ENCODE measurements at places on chromosomes 1 and 21.

DNA sequence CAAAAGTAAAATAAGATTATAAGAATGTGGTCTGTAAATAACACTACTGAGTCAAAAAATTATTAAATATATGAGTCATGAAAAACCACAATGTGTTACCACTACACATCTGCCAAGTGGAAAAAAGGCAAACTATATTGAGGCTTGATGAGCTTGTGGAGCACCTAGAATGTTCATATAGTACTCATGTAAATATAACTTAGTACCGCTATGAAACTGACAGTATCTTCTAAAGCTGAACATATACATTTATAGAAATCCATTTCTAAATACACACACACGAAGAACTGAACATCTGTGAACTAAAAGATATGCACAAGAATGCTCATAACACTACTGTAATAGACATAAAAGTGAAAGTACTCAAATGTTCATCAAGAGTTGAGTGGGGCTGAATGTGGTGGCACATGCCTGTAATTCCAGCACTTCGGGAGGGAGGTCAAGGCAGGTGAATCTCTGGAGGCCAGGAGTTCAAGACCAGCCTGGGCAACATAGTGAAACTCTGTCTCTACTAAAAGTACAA lies 18.5 kb upstream of the GBP3 start:
- DNase-seq, result no peak

- no peak for DNase-seq
Measured at GRCh38 chr1:193705554-193705981, 519.2 kb upstream of the B3GALT2 start.

DNA sequence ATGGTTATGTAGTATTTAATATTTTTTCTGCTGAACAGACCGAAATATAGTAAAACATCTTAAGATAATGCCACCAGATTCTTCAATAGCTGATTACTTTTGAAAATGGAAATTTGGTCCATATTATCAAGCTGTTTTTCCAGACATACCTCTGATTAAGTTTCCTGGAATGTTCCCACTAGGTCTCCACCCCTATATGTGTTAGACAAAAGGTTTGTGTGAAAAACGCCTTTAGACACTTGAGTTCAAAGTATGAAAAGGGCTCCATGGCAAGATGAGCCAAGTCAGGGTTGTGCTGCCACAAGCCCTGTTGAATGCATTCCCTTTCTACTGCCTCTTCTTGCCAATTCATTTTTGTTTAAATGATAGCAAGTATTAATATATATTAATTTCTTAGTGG lies 52.7 kb downstream of the ZBTB17 start:
- no peak for DNase-seq

- DNase-seq, result no peak
Measured at GRCh38 chr1:109213345-109213823, 334 bp upstream of the SARS1 start.

DNA sequence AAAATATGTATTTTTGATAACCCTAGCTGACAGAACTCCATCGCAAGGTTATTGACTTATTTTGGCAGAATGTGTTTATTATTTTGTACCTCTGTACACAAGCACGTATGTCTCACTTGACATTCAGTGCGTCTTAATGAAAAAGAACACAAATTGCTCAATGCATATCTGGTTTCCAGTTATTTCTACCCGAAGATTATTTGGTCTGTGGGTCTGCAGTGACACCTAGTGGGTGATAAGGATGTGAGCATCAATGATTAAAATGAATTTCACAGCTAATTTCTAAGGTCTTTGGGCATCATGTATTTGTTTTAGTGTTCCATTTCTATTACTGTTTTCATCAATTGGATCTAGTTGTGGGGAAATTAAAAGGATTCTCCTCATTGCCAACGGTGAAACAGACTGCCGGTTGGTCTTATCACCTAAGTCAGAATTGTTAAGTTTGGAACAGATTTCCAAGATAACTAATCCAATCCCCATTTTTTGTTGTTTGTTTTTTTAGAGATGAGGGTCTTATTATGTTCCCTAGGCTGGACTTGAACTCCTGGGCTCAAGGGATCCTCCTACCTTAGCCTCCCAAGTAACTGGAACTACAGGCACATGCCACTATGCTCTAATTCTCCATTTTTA lies 13.9 kb downstream of the DDX20 start:
- peak; percentile 65 for DNase-seq

DNA sequence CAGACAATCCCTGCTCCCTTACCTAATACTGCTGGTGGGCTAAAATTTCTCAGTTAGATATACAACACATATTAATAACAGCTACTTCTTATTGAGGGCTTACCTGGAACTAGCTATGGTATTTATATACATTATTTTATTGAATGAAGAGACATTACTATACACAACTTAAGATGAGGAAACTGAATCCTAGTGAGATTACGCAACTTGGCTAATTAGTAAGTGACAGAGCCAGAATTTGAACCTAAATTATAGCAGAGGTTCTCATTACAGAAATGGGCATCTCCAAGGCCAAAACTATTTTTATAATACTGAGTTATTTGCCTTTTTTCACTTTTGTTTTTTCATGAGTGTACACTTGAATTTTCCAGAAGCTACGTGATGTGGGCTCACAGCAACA lies 44.5 kb upstream of the SMYD2 start:
- DNase-seq, result no peak

DNA sequence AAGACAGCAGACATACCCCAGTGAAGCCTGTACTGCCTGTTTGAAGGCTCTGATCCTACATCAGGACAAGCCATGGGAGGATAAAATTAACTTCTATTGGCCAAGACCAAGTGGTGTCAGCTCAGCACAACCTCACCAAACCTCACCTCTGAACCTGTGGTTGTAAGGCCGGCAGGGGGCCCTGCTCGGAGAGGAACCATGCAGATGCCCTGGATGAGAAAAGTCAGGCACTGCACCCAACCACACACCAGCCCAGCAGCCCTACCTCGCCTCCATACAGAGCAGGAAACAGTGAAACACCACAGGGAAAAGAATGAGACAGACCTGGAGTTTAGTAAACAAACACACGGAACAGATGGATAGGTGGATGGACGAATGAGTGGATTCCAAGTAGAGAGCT lies 70.0 kb upstream of the PAX7 start:
- no peak for DNase-seq

- peak; percentile 94 for DNase-seq
Measured at GRCh38 chr1:99548943-99549605, 96.8 kb upstream of the PALMD start.

GRCh38 chr1:94385308-94385929 lies 32.8 kb upstream of the ABCD3 start:
- no peak for DNase-seq

DNA sequence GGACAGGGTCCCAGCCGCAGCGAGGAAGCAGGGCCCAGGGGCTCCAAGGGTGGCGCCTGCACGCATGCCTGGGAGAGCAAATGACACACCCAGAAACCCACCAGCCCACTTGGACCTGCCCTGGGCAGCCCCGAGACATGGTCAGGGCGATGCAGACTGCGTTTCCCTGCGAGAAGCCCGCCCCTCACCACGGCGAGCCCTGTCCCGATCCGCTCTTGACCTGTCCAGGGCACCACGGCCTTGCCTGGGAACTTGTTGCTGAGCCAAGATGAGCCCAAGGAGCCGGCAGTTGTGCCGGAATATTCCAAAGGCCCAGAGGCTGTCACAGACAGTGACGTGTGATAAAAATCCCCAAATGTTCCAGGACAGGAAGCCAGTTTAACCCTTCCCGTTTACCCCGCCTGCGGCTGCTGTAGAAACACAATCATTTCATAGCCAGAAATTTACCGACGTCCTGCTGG lies 78.1 kb downstream of the SIK1 start:
- no peak for DNase-seq

DNA sequence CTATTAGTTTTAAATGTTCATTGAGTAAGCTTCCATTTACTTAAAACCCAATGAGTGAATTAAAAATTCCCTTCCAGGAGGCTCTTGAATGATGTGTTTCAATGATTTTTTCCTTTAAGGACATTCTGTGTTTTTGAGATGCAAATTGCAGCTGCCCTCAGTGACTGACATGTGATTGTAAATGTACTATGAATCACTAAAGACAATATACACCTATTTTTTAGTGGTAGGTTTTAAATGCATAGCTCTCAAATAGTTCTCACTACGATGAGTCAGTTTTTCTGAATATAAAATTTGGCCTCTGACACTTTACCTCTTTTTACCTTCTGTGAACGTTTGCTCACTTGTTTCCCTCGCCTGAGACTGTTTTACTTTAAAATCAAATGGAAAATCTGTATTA lies 204.7 kb downstream of the BARHL2 start:
- DNase-seq, result no peak

DNA sequence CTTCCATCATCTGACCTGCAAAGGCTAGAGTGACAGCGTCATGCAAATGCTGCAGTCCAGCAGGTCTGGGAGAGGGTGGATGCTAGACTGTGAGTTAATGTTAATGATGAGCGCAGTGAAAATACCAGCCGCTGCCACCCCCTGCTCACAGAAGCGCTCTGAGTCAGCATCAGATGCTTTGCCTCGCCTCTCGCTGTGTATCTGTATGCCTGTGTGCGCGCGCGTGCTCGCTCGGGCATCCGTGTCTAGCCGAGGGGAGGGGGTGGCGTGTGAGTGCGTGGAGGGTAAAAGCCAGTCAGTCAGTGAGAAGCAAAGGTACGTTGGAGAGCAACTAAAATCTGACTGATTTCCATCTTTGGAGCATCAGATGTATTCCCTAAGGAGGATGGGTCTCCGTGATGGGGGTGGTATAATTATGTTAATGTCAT lies 858.7 kb downstream of the USP25 start:
- peak; percentile 67 for DNase-seq

- no peak for DNase-seq
Measured at GRCh38 chr1:185463011-185463410, 146.0 kb upstream of the IVNS1ABP start.

- DNase-seq, result no peak
Measured at GRCh38 chr1:11661103-11661502, 2.9 kb upstream of the FBXO6 start.

GRCh38 chr1:160018347-160018746 lies 13.4 kb downstream of the PIGM start:
- no peak for DNase-seq

- no peak for DNase-seq
Measured at GRCh38 chr1:222457084-222457483, 90.8 kb downstream of the HHIPL2 start.

DNA sequence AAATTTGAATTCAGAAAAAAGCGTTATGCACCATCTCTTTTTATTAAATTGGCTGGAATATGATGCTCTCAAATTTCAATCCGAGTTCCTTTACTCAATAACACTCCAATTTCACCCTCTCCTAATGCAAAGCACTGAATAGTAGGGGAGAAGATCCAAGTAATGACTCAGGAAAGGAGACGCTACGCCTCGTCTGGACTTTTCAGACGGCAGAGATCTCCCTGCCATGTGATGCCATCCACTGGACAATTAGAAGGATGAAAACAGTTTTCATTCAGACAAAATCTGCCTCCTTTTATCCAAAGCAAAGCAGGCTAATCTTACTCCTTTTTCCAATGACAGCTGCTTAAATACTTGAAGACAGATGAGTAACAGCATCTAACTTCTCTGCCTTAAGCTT lies 242.4 kb upstream of the GREM2 start:
- DNase-seq, result no peak

GRCh38 chr1:224820341-224820740 lies 109.1 kb upstream of the DNAH14 start:
- DNase-seq, result no peak

DNA sequence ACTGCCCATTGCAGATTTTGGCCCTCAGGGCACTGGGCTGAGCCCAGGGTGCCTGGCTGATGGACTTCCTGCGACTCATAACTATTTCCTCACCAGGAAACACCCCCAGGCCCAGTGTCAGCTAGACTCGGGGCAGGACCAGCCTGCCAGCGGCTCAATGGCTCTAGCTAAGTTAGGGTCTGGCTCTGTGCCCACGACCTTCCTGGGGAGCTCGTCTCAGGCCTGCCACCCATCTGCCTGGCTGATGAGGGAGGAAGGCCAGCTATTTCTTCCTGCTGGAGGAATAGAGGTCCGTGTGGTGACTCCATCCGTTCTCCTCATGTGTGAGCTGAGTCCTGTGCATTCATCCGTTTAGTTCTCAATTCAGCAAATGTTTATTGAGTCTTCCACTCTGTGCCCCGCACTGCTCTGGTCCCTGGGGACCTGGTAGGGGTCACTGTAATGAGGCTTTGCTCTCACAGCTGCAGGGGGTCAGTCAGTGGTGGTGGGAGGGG lies 44.5 kb downstream of the KIRREL1 start:
- DNase-seq, result peak; percentile 8

DNA sequence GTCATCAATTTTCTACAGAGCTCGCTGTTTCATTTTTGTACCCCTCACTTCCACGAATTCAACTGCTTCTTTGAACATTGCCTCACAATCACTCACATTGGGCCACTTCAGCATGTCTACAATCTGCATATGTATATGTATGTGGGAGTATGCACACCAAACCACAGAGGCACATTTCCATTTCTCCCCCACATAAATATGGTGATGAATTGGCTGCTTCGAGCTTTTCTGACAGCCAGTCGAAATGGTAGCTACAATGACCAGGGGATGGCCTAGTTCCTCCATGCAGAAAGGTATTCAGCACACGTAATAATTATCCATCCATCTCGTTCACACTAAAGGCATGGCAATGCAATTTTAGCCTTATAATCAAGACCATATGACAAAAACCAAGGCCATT lies 229.6 kb upstream of the ESRRG start:
- no peak for DNase-seq

DNA sequence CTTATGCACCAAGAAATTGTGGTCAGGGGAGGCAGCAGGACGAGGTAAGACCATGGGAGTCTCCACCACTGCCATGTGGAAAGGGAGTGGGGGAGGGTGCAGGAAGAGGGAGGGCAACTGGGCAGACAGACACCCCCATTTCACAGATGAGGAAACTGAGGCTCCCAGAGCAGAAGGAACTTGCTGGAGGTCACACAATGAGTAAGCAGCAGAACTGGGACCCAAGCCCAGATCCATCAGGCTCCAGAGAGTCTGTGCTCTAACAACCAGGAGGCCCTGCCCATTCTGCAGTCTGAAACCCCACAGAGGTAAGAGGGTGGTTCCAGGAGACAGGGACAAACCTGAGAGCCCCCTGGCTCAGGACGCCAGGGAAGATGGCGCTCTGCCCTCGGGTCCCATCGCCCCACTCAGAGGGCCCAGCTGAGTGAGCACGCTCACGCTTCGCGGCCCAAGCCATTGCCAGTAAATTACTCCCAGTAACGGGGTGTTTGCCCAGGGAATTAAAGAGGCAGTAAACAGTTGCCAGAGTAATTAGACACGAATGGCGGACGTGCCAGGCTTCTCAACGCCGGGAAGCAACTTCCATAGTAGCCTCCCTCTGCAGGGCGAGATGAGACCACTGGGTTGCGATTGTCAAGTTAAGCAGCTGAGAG lies 59.2 kb downstream of the MATN1 start:
- DNase-seq, result peak; percentile 19

GRCh38 chr1:88655685-88656299 lies 28.3 kb upstream of the PKN2 start:
- DNase-seq, result peak; percentile 43

GRCh38 chr1:186578325-186579016 lies 101.8 kb downstream of the PTGS2 start:
- no peak for DNase-seq

GRCh38 chr1:94227624-94228023 lies 9.8 kb downstream of the ARHGAP29 start:
- no peak for DNase-seq
